ENCODE measurements at places on chromosomes 3 and 15.

DNA sequence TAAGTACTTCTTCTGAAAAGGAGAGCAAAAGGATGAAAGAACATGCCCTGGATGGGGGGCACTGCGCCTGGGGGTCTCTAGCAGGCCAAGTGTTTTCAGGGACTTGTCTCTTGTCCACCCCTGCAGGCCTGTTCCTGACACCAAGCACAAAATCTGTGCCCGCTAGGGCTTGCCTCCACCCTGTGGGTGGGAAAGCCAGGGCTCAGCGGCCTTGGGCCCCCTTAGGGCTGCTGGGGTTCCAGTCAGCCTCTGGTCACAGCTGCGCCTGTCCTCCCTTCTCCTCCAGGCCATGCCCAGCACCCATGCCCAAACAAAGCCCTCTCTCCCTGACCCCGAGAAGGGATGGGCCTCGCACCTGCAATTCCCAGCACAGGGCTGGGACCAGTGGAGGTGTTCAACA is 71.1 kb upstream of the TRPM1 start:
- DNase-seq = no peak

GRCh38 chr15:101201411-101202174 is 50.3 kb downstream of the CHSY1 start:
- peak; percentile 67 for DNase-seq

- DNase-seq = no peak
Measured at GRCh38 chr3:187210545-187211327, 13.4 kb downstream of the RTP1 start.

- no peak for DNase-seq
Measured at GRCh38 chr3:87044846-87045245, 53.9 kb upstream of the VGLL3 start.

DNA sequence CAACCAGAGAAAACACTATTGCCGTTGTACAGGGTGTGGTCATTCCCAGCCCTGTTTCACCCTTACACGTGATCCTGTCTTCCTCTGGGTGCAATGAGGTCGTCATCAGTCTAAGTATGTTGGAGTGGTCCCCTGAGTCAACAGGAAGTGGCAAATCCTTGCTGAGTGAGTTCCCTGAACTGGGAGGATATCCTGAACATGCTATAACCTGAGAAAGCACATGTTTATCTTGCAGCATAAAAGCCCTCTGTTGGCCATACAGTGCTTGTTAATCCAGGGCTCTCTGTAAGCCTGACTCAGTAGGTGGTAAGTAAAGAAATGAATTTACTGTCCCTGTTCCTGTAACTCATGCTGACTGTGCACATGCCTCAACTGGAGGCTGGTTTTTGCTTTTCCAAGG is 477.8 kb upstream of the RGMA start:
- DNase-seq = no peak

DNA sequence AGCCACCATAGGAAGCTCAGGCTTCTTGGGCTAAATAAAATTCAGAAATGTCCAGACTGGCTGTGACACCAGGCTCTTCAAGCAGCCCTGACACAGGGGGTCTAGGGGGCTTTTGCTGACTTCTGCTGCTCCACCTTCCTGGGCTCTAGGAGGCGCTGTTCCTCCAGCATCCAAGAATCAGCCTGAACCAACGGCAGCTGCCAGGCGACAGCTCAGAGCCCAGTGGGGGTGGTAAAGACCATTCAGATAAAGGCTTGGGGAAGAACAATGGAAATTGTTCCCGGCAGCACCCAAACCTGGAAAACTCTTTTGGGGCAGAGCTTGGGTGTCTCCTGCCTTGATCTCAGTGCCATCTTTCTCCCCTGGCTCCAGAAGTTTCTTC is 21.6 kb upstream of the PSTPIP1 start:
- DNase-seq = peak; percentile 86

All from activated effector memory CD4-positive, alpha-beta T cell treated with anti-CD3 and anti-CD28 coated beads, Interleukin-2, amount 50 U/mL, for 16 hours (primary cell).